ENCODE measurements at places on chromosomes 11 and 22. TPM values are rescaled to one million over a fixed set of nuclear protein-coding genes. Genes with fewer than 3 reads are reported as not detected.

The CCDC15 gene
- 7.0 TPM for total RNA-seq

The OR4A16 gene
- not detected for total RNA-seq

- H3K4me3 ChIP-seq: no peak overlapping the region
- no peaks in the 10 kb centered on the region for H3K27me3 ChIP-seq
- H3K27ac ChIP-seq: no peak overlapping the region
- no peaks in the 10 kb centered on the region for H3K4me1 ChIP-seq
These were observed 92.3 kb downstream of the SCN3B start for GRCh38 chr11:123562158-123562557.

DNA sequence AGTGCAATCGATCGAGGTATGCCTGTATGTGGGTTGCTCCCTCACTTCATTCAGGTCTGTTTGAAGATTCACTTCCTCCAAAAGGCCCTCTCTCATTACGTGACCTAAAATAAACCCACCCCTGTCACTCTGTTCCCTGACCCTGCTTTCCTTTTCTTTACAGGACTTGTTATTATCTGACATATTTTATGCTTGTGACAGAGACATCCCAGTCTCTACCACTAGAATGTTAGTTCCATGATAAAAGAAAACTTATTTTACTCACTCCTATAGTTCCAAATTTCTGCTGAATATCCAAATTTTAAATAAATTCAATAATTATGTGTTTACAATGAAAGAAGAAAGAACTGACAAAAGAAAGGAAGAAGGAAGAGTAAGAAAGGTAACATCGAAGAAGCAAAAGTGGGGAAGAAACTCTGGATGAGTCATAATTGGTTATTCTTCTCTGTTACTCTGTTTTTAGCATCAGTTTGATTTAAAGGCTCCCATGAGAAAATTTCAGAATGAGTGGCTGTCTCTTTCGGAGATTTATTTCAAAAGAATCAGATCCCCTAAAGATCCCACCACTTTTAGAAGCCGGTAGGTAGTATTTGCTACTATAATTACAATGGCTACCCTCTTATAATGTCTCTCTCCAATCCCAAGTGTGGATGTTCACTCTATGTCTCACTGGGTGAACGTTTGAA is 33.5 kb downstream of the ENTHD1 start:
- no peaks in the 10 kb centered on the region for H3K27me3 ChIP-seq
- H3K4me1 ChIP-seq: no peaks in the 10 kb centered on the region
- no peak overlapping the region for H3K4me3 ChIP-seq
- H3K27ac ChIP-seq: no peak overlapping the region
- no peak for DNase-seq

DNA sequence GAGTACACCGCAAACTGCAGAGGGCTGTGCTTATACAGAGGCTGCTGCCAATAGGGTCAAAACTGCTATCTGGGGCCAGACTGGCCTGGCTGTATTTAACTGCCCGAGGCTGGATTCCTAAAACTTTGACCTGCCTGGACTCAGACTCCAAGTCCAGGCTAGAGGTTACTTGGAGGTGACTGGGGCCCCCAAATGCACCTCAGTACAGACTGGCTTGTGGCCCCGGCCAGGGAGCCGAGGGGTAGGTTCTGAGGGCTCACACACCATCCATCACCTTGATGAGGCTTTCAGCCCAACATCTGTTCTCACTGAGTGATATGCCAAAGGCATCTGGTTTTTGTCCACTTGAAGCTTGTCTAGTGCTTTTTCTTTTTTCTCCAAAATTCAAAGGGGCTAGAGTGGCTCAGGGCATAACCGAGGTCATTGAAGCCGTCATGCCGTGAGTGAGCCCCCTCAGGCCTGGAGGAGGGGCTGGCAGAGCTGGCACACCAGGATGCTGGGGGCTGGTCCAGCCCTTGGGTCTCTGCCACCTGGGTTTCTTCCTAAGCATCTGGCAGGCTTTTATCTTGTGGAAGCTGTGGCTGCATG is 52.4 kb upstream of the TTLL12 start:
- H3K4me1 ChIP-seq: no peaks in the 10 kb centered on the region
- peaks cover 2% of the 10 kb centered on the region for H3K27me3 ChIP-seq

DNA sequence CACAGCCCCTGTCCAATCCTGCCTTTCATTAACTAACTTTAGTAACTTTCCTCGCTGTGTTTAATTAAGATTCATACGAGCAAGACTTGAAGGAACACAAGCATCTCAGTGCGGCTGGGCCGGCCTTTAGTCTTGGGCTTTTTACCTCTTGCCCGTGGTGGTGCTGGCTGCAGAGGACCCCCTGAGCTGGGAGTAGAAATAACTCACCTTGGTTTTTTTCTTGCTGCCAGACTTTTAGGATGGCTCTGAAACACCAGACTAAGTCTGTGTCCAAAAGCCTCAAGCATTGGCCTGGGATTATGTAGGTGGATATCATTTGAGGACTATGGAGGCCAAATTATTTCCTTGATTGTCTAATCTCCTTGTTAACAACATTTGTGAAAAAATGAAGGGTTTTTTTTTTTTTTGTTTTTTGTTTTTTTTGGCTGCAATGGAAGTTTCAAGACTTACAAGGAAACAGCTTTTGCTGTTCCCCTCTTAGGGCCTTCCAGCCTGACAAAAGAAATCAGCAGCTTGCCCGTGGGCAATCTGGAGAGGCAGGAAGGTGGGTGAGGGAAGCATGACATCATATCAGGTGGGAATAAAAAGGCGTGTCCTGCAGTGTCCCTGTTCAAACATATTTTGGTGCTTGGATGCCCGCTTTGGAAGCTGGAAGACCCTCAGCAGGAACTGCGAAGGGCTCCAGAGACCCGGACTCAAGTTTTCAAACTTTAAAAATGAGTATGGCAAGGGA is 44.0 kb downstream of the SMIM38 start:
- H3K4me3 ChIP-seq: no peak overlapping the region
- no peaks in the 10 kb centered on the region for H3K4me1 ChIP-seq
- DNase-seq: no peak
- H3K27me3 ChIP-seq: no peaks in the 10 kb centered on the region
- no peak overlapping the region for H3K27ac ChIP-seq
